ENCODE measurements at places on chromosomes 1 and 21. TPM values are rescaled to one million over a fixed set of nuclear protein-coding genes. Genes with fewer than 3 reads are reported as not detected.

- no peak for DNase-seq
These were observed 281.2 kb upstream of the ST6GALNAC5 start for GRCh38 chr1:76585980-76586674.

Gene GLIS1
- 2.9 TPM for total RNA-seq

Gene PHACTR4
- 31.8 TPM for total RNA-seq

DNA sequence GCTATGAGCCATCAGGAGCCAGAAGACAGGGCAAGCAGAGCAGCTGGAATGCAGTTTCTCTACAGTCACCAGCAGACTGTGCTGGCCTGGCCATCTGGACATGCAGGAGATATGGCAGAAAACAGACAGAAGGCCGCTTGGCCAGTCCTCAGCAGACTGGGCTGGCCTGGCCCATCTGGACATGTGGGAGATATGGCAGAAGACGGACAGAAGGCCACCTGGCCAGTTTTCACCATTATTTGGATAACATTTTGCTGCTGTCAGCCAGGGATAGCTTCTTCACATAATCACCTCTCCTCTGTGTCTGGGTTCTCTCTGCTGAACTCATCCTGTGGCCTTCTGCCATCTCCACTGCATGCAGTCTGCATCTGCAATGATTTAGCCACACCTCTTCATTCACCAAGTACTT is 25.0 kb upstream of the CACYBP start:
- peak; percentile 35 for DNase-seq

Gene NHLH1
- 0.20 TPM for total RNA-seq

DNA sequence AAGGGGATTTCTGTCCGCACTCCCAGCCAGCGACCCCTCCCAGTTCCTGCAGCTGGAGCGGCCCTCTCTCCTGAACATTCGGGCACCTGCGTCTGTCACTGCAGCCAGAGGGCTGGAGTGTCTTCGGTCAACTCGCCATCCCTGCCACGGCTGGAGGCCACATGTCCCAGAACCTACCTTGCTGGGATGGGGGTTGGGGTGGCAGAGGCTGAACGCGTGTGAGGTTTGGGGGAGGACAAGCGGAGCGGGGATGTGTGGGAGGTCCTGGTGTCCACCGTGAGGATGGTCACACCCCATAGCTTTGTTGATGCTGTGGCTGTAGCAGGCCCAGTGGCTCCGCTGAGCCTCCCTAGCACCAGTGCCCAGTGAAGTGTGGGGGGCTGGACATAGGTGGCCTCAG is 14.8 kb upstream of the C1orf174 start:
- DNase-seq, result no peak

- DNase-seq, result no peak
These were observed 253.8 kb upstream of the PLXNA2 start for GRCh38 chr1:208497866-208498541.

Gene IGFN1
- total RNA-seq, result 0.65 TPM

GRCh38 chr1:18578271-18578670 is 52.4 kb upstream of the PAX7 start:
- no peak for DNase-seq

DNA sequence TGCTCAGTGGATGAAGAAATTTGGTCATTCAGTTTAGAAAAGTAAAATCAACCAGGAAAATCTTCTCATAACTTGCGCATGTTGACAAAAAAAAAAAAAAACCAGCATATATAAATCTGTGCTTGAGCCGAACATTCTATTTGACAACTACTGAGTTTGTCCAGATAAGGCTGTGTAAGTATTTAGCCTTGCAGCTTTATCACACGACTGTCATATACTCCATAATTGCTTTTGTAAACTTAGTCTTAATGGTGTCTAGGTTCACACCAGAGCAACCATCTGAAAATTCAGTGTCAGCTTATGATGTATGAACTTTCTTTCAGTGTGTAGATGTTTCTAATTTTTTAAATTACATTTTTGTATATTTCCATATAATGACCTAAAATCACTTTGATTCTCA is 1173.8 kb upstream of the TMPRSS15 start:
- DNase-seq, result no peak

Gene L1TD1
- not detected for total RNA-seq

GRCh38 chr21:44275041-44275440 is 10.6 kb upstream of the AIRE start:
- no peak for DNase-seq

DNA sequence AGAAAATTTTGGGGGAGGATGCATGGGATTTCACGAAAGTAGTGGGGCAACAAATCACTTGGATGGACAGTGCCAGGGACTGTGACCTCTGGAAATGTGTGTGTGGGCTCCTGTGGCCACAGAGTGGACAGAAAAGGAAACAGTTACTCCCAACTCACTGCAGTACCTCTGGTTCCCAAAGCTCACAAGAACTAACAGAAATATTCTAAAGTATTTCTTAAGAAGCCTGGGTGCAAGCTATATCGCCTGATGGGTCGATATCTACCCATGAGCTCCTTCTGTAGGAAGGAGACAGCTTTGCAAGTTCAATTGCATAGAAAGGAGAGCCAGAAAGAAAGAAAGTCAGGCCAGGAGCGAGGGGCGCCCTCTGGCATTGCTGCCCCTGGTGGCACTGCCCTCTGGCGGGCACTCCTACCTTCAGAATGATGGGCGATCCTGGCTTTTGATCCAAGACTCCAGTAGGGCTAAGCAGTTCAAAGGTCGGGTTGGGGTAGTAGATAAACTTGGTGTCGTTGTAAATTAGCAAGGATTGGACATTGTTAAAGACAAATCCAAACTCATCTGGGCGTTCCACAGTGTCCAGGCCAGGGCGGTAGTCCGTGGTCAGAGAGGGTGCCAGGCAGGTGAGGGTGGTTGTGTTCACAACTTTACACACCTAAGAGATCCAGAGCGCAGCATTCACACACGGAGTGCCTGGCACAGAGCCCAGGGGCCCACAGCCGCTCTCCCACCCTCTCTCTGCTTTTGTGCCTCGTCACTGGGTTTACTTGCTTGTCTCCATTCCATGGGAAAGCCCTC is 134.7 kb upstream of the CD34 start:
- no peak for DNase-seq

- no peak for DNase-seq
These were observed 5.0 kb downstream of the CNKSR1 start for GRCh38 chr1:26182383-26182696.

DNA sequence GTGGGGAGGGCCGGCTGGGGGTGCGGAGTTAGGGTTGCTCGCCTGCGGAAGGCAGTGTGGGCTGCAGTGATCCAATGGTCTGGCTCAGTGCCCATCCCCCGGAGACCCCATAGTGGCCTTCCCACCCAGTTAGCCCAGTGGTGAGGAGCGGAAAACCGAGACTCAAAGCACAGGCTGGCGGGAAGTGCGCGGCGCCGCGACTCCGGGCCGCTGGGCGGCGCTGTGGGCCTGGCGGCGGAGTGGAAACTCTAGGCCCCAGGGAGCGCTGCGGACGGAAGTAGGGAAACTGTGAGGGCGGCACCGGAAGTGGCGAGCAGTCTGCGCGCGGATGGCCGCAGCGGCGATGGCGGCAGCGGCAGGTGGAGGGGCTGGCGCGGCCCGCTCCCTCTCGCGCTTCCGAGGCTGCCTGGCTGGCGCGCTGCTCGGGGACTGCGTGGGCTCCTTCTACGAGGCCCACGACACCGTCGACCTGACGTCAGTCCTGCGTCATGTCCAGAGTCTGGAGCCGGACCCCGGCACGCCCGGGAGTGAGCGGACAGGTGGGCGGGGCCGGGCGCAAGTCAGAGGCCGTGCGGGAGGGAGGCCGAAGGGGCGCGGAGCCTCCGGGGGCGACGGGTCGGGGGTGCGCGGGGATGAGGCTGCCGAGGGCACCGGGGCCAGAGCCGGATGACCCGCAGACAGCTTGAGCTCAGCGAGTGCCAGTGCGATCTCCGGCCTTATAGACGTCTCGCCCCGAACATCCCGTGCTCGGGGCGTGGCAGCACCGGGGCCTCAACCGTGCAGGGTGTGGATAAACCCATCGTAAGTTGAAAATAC is at the start of gene ADPRS:
Gene ADPRS, plus strand, starts transcription at position 316 of the 816 bp plus-strand sequence. Its CDS starts 13 bp downstream, at position 329.
- peak; percentile 87 for DNase-seq

DNA sequence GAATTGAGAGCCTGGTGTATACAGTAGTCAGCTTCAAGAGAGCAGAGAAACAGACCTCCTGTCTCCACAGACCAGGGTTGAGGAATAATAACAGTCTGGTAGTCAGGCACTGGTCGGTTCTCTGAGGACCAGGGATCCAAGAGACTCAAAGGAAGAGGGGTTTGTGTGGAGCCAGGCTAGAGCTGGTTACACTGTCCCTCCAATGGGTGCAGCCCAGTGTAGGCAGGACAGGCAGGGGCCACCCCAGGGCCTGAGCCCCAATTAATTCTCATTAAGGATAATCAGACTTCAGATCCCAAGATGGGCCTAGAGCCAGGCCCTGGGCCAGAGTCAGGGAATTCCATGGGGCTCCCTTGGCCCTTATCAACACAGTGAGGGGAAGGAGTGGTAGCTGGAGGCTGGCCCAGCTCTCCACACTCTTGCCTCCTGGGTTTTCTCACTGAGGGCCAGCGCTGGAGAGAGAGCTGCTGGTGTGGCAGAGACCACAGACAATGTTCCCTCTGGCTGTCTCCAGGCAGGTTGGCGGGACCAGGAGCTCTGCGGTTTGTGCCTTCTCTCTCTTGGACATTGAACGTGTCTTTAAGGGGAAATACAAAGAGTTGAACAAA is 9.1 kb downstream of the SEMA4A start:
- DNase-seq, result peak; percentile 41

DNA sequence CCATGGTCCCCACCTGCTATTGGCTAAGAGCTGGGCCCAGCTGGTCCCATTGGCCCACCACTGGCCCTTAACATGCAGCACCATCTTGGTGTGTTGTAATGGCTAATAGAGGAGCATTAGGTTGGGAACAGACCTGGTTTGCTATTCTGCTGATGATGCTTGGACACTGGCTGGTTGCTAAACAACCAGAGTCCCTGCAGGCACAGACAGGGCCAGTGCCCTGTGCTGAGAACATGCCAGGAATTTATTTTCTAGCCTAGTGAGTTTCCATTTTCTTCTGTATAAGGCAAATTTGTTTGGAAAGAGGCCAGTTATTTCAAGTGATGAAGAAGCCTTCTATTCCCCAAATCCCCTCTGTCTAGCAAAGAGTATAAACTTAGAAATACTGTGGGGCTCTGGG is 42.9 kb upstream of the TDRD10 start:
- no peak for DNase-seq
